ENCODE measurements at places on chromosomes 7 and 10.

- no peak for DNase-seq
Observed at GRCh38 chr10:84825330-84825729, 496.9 kb downstream of the CCSER2 start.

GRCh38 chr10:52774182-52774581, 1.6 kb upstream of the MBL2 start:
- no peak for DNase-seq

DNA sequence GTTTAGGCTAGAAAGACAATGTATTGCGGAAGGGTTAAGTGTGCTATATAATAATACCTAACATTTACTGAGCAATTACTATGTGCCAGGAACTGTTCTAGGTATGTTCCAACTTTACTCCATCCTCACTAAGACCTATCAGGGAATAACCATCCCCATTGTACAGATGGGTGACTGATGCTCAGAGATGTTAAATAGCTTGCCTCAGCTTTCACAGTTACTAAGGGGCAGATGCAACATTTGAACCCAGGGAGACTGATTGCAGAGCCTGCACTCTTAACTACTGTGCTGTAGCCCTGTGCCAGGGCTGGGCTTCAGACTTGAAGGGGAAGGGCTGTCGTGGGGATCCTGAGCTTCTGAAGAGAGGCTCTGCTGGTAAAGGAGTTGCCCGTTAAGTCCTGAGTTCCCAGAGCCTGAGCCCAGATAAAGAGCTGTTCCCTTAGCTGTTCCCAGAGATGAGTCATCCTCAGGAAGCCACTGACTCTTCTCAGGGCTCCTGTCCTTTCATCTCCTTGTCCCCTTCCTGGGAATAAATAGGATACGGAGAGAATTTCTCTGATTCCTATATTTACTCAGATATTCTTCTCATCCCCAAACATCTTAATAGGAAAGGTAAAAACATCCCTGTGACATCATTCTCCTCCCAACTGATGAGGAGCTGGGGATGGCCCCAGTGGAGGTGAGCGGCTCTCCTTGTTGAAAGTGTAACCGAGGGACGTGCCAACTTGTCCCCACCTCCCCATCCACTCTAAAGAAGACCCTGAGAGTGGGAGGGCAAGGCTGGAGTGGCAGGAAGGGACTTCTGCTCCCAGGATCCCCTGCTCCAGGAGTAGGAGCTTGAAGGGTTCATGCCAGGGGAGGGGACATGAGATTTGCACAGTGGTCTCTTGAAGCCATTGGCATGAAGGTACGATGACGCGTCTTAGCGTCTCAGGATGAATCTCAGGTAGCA, 28.0 kb upstream of the HABP2 start:
- DNase-seq = no peak

- DNase-seq = no peak
Observed at GRCh38 chr7:28958235-28958979, at the start of gene TRIL. TRIL (minus strand) TSS chr7:28958330; CDS start chr7:28958046, 284 bp downstream.

- DNase-seq = no peak
Observed at GRCh38 chr7:24949884-24950283, 30.1 kb downstream of the OSBPL3 start.

DNA sequence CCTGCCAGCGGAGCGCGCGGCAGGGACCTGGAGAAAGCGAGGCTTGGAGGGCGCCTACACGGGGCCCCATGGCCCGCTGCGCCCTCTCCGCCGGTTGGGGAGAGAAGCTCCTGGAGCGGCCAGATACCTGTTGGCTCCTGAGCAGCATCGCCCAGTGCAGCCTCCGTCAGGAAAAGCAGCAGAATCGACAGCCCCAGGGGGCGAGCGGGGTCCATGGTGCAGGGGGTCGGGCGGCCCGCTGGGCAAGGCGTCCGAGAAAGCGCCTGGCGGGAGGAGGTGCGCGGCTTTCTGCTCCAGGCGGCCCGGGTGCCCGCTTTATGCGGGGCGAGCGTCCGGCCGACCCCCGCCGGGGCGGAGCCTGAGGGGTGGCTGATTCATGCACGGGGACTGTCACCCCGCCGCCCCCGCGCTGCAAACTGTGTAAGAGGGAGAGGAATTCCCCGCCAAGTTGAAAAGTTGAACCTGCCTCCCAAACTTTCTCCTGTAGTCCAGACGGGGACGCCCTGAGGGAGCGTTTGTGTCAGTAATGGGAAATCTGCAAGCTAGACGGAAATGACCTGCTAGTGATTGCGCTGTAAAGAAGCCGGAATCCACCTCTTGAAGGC, at the start of gene TFPI2:
TSS of gene TFPI2 (minus strand) at position 290 of the 605 bp plus-strand sequence. CDS start at position 215, 75 bp downstream.
- peak; percentile 5 for DNase-seq

GRCh38 chr10:52644373-52645186, 128.0 kb downstream of the MBL2 start:
- DNase-seq = no peak

GRCh38 chr7:45595809-45596664, 21.9 kb downstream of the ADCY1 start:
- DNase-seq = no peak

DNA sequence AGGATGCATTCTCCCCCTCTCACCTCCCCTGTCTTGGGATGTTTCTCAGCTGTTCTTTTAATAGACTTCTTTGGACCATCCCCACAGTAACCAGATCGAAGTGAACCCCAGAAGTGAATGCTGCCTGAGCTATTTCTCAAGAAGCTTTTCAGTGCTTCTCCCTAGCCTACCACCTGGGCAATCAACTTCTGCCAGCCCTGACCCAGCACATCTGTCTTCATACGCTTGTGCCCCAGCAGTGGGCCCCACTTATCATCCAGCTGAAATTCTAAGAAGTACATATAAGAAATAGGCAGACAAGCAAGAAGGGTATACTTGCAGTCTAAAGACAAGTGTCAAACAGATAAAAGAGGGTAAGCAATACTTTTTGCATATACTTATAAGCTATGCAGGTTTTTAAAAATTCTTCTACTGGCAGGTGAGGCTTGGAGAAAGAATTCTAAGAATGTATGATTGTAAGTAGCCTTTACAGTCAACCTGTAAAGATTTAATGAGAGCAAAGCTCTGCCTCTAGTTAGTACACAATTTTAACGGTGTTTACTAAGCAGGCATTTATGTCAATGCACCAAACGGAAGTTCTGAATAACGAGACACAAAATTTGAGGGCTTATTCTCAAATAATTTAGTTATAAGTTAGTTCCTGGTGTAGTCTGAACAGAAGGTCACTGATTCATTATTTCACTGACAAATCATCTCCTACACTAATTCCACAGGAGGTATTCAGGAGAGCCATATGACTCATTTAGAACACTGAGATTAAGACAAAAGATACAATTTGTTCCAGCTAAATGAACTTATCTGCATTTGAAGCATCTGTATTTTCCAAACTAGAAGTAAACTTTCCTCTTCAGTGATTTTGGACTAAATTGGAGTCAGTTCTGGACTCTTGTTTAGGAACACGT, 83.3 kb downstream of the RNLS start:
- DNase-seq = no peak

DNA sequence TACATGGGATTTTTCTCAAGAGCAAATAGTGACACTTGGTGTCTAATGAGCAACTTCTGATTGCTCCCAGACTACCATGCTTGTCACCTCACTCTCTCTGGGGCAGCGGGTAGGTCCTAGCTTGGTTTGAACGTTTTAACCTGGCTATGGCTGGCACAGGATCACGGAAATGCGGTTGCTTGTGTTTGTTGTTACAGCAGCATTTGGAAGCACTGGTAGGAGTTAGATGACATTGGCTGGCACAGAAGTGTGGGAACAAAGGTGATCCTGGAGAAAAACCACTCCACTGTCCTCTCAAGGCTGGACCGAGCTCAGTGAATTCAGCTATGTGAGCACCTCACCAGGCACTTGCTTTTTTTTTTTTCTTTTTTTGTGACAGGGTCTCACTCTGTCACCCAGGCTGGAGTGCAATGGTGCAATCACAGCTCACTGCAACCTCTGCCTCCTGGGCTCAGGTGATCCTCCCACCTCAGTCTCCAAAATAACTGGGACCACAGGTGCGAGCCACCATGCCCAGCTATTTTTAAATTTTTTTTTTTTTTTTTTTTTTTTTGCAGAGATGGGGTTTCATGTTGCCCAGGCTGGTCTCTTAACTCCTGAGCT, 3.5 kb upstream of the PFKFB3 start:
- DNase-seq = no peak

GRCh38 chr10:110207805-110208613, 604 bp downstream of the MXI1 start:
- DNase-seq = no peak
